ENCODE measurements at places on chromosomes 4 and X.

- no peak for DNase-seq
These were observed 3.2 kb downstream of the SEL1L3 start for GRCh38 chr4:25859429-25860148.

- DNase-seq = no peak
These were observed 442.4 kb downstream of the ZIC3 start for GRCh38 chrX:138008281-138008680.

- no peak for DNase-seq
These were observed 50.2 kb downstream of the MGST2 start for GRCh38 chr4:139715746-139716391.

- DNase-seq = no peak
These were observed 2.2 kb downstream of the SLITRK4 start for GRCh38 chrX:143633461-143634308.

GRCh38 chrX:57132046-57132445, 5.2 kb downstream of the SPIN2A start:
- DNase-seq = no peak

GRCh38 chr4:78346222-78346621, 205.3 kb upstream of the ANXA3 start:
- no peak for DNase-seq

- no peak for DNase-seq
These were observed 251.5 kb downstream of the GPM6A start for GRCh38 chr4:175560604-175561003.

All from activated CD4-positive, CD25-positive, alpha-beta regulatory T cell treated with anti-CD3 and anti-CD28 coated beads, Interleukin-2, amount 50 U/mL, for 16 hours (primary cell).